ENCODE measurements at places on chromosomes 12 and 14. TPM values are rescaled to one million over a fixed set of nuclear protein-coding genes. Genes with fewer than 3 reads are reported as not detected.

GRCh38 chr12:46360908-46361666, 11.5 kb downstream of the SLC38A2 start:
- DNase-seq = no peak

- DNase-seq = no peak
Observed at GRCh38 chr14:93691042-93691780, 97.1 kb downstream of the PRIMA1 start.

- no peak for DNase-seq
Observed at GRCh38 chr14:54669721-54670561, 103.0 kb downstream of the SAMD4A start.

- no peak for DNase-seq
Observed at GRCh38 chr12:11734580-11735180, 85.2 kb downstream of the ETV6 start.

- no peak for DNase-seq
Observed at GRCh38 chr14:103314496-103315277, 19.4 kb upstream of the EIF5 start.

DNA sequence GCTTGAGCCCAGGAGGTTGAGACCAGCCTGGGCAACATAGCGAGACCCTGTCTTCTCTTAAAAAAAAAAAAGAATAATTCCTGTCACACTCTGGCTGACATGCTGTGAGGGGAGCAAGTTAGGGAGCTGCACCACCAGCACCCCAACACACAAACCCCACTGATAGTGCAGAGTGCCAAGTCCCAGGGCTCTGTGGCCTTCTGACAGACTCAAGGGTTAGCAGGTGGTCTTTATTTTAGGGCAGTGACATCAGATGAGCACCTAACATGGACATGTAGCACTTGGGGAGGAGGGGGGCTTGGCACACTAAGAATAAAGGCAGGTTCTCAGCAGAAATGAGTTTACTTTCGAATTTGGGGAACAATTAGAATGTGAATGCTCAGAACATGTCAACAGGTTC, 6.8 kb downstream of the USP5 start:
- no peak for DNase-seq

A2M gene
- polyA plus RNA-seq = 2,374 TPM

PIGH gene
- polyA plus RNA-seq = 25.4 TPM

LHX5 gene
- polyA plus RNA-seq = not detected

KLHDC1 gene
- polyA plus RNA-seq = 8.2 TPM
